ENCODE measurements at places on chromosomes 11 and 22.
A peak's percentile ranks its signal among the peaks of the same experiment; 100 is the strongest.

DNA sequence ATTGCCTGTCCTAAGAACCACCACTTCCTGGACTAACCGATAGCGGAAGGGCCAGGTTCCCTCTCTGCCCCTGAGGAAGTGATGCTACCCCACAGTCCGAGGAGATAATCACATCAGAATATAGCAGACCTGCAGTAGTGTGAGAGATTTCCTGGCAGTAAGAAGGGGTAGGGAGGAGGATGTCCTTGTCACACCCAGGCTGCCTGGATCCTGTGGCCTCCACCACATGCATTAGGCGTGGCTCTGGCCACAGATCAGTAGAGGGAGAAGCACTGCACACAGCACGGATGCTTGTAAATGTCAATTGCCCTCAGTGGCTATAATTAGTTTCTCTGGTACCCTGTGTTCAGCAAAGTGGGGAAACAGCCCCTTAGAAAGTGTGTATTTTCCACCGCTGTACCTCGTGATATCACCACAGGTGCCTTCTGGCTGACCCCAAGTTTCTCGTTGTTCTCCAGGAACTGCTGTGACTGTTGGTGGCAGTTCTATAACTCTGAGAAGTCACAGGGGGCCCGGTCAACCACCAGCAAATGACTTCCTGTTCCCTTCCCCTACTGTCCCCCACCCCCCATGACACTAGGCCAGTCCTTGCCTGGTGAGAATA, 61.8 kb downstream of the UBASH3B start:
- no peak for DNase-seq

GRCh38 chr11:109864834-109865547, 228.2 kb upstream of the ZC3H12C start:
- DNase-seq = no peak

- DNase-seq = no peak
Observed at GRCh38 chr11:108975026-108975425, 310.2 kb downstream of the DDX10 start.

DNA sequence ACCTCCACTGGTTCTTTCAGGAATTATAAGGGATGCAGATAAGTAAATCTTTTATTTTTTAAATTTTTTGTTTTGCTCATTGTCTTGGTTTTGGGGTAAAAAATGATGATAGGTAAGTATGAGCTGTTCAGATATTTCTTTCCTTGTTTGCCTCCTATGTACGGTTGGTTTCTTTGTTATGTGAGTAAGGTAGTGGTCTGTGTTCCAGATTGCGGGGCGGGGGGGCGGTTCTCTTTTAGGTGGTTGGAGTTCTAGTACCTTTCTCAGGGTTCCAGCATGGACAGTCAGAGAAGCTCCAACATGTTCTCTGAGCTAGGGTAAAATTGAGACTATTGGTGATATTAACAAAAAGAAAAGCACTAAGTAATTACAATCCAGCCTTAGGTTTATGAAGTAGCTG, 2.4 kb downstream of the CTNND1 start:
- DNase-seq = no peak

- DNase-seq = peak; percentile 76
Observed at GRCh38 chr11:61972112-61972671, 4.8 kb upstream of the FTH1 start.
